ENCODE measurements at places on chromosomes 16 and 17.

DNA sequence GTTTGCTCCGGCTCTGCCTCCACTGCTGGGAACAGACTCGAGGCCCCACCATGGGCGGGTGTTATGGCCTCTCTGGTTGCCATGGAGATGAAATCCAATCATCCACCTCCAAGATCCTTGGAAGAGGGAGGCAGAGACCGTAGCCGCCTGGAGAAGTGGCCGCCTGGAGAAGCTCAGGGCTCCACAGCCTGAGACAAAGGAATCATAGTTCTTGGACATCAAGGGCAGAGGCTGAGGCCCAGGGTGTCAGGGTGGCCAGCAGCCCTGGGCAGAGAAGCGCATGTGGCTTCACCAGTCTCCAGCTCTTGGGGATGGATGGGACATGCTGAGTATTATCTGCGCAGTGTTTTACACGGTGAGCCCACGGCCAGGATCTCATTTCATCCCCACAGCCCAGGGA is 36.2 kb downstream of the ABR start:
- ATAC-seq: no peak

DNA sequence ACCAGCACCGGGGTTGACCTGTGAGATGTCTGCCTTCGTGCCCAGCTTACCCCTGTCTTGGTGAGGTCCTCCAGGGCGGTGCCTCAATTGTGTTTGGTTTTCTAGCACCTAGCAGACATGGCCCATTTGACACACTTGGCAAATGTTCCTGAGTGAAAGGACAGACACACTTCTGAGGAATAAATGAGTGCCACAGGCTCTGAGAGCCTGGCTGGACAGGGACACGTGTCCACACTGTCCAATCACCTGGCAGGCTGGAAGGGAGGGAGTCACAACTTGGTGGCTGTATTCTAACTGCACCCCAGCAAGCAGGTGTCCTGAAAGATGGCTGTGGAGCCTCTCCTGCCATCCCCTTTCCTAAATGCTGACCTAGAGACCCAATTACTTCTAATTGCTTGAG is 7.4 kb downstream of the MAP3K14 start:
- ATAC-seq: no peak

GRCh38 chr17:33811004-33811760 is 443.9 kb upstream of the CCL2 start:
- no peak for ATAC-seq

GRCh38 chr16:66228792-66229191 is 137.7 kb upstream of the CDH5 start:
- no peak for ATAC-seq

DNA sequence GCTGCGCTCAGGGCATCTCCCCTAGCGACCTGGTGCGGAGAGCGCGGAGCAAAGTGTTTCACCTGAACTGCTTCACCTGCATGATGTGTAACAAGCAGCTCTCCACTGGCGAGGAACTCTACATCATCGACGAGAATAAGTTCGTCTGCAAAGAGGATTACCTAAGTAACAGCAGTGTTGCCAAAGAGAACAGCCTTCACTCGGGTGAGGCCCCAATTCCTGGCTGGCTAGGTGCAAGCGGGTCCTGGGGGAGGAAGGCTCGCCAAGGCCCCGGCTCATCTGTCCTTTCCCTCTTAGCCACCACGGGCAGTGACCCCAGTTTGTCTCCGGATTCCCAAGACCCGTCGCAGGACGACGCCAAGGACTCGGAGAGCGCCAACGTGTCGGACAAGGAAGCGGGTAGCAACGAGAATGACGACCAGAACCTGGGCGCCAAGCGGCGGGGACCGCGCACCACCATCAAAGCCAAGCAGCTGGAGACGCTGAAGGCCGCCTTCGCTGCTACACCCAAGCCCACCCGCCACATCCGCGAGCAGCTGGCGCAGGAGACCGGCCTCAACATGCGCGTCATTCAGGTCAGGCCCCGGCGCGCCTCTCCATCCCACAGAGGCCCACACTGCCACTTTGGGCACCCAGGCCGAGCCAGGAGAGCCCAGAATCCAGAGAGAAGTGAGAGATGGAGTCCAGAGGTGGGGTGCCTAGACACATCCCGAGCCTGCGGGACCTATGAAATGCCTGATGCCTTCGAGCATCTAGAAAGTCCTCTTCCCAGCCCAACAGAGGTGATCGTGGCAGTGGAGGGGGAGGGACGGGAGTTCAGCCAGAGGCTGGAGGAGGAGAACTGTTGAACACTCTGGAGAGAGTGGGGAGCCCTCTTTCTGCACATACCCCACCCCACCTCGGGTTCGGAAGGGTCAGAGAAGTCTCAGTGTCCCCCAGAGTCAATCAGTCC is 3.3 kb downstream of the LHX1 start:
- ATAC-seq: no peak

GRCh38 chr17:42928714-42929496 is 28.3 kb downstream of the G6PC1 start:
- peak; percentile 92 for ATAC-seq

GRCh38 chr17:69581061-69581961 is 166.8 kb downstream of the MAP2K6 start:
- ATAC-seq: no peak

DNA sequence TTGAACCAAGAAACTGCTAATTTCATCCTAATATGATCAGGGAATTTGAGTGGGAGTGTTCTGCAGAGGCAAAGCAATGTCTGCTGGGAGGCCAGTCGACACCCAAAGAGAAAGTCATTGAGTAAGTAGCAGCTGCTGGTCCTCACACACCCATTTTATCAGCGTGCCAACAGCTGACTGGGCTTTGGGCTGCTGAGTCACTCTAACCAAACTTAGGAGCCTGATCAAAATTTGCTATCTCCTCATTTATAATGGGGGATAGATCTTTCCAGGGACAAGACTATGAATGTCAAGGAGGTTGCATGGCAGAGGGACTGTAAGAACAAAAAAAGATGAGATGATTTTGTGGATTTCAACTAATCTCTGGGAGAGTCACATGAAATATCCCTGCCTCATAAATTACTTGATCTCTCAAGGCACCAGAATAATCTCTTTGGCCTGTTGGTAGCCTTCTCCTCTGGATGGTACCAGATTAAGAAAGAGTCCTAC is 32.9 kb downstream of the CPSF4L start:
- peak; percentile 45 for ATAC-seq

- ATAC-seq: no peak
These were observed 24.1 kb downstream of the C16orf96 start for GRCh38 chr16:4580250-4580649.

- no peak for ATAC-seq
These were observed 13.1 kb upstream of the SEPHS2 start for GRCh38 chr16:30458561-30459394.

DNA sequence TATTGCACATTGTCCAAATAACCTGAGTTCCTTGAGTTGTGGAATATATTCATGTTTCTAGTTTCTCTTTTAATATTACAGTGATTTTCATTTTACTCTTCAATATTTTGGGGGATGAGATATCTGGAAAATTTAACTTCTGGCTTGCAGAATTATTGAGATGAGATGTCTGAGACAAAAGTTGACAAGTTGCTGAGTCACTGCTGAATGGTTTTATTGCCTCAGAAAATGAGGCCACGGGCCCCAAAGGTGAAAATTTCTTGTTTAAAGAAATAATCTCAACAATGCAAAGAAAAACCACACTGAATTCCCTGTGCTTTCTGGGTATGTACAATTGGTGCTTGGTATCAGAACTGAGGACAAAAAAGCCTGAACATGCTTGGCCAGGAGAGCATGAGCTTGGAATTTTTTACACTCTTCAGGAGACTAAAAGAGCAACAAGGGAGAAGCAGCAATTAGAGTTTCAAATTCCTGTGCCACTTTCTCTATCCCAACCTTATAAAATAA is 129.2 kb upstream of the TOM1L1 start:
- no peak for ATAC-seq

DNA sequence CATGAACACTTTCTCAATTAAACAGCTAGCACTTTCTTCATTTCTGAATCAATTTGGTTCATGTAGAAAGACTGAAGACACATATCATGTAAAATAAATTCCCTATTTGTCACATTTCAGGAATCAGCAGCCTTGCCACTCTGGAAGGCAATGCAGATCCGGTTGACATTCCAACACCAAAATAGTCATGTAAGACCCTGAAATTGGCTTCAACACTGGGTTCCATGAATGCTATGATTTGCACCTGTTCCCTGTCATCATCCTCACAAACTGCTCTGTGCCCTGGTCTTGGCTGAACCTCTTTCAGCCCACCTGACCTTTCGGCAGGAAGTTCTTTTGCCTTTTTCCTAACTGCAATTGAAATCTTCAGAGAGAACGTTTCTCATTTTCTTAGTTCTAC is 156.9 kb downstream of the CDH8 start:
- no peak for ATAC-seq

DNA sequence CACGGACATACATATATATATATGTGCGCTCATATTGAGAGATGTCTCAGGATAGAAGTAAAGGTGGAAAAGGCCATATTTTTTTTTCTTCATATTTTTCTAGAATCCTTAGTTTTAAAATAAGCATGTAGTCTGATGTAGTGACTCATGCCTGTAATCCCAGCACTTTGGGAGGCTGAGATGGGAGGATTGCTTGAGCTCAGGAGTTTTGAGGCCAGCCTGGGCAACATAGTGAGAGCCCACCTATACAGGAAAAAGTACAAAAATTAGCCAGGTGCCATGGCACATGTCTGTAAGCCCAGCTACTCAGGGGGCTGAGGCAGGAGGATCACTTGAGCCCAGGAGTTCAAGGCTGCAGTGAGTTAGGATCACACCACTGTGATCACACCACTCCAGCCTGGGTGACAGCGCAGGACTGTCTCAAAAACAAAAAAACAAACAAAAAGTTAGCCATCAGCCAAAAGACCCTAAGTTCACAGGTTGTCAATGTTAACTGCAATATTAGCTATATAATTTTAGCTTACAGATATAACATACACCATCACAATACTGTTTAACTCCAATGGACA is 10.4 kb downstream of the ZNF652 start:
- no peak for ATAC-seq

DNA sequence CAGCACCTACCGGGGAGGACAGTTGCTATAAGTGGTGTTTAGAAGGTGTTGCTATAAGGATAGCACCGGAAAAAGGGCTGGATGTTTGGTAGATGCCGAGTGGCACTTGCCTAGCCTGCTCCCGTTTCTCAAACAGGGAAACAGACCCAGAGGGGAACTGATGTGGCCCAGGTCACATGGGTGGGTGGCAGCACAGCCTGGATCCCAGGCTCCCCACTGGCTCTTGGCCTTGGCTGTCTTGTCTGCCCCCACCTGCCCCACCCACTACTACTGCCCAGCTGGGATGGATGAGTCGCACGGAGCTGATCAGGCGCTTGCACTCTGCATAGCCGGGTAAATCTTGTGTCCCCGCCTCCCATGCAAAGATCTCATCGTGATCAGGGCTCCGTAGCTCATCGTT is 7.2 kb downstream of the SMTNL2 start:
- ATAC-seq: no peak

DNA sequence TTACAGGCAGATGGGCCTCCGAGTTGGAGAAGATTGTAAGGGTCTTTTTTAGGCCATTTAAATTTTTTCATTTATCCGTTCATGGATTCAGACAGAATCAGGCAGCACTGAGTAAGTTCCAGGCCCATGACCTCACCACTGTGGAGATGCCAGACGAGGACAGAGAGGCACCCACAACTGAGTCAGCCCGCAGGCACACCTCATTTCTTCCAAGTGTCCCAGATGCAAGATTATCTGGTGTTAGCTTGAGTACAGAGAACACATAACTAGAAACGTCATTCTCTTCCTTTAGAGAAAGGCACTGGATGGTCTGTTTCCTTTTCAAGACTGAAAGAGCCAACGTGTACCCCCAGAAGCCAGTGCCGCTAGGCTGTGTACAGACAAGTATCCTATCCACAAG is 16.9 kb downstream of the CLEC16A start:
- peak; percentile 58 for ATAC-seq

DNA sequence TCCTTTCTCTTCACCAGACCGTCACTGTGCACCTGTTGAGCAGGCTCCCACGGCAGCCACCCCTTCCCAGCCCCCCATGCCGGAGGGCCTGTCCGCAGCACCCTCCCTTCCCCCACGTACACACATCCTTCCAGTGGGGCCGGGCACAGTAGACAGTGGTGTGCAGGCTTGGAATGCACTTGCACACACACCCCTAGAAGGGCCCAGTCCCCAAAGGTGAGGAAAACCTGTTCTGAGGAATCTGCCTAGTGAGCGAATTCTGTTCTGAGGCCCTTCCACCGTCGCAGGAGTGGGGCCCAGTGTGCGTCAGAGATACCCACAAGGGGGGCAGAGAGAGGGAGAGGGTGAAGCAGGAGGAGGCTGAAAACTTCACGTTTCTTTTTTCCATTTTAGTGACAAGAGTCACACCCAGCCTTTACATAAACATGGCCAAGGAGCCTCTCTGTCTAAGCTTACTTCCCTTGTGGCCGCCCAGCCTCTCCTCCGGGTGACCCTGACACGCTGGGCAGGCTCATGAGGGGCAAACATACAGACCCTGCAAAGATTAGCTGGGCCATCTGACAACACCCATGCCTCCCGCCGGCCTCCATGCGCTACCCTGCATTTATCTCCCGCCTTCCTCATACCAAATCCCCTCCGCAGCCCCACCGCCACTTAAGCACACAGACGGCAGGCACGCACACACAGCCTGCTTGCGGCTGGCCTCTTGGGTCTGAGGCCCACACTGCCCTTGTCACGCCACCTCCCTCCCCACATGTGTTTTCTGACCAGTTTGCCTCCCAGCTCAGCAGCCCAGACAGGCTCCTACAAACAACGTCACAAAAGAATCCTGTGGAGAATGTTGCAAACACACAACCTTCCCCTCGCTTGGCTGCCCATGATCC is 1.8 kb downstream of the ZBTB4 start:
- ATAC-seq: peak; percentile 34

GRCh38 chr17:44216173-44216572 is 3.3 kb downstream of the UBTF start:
- no peak for ATAC-seq

DNA sequence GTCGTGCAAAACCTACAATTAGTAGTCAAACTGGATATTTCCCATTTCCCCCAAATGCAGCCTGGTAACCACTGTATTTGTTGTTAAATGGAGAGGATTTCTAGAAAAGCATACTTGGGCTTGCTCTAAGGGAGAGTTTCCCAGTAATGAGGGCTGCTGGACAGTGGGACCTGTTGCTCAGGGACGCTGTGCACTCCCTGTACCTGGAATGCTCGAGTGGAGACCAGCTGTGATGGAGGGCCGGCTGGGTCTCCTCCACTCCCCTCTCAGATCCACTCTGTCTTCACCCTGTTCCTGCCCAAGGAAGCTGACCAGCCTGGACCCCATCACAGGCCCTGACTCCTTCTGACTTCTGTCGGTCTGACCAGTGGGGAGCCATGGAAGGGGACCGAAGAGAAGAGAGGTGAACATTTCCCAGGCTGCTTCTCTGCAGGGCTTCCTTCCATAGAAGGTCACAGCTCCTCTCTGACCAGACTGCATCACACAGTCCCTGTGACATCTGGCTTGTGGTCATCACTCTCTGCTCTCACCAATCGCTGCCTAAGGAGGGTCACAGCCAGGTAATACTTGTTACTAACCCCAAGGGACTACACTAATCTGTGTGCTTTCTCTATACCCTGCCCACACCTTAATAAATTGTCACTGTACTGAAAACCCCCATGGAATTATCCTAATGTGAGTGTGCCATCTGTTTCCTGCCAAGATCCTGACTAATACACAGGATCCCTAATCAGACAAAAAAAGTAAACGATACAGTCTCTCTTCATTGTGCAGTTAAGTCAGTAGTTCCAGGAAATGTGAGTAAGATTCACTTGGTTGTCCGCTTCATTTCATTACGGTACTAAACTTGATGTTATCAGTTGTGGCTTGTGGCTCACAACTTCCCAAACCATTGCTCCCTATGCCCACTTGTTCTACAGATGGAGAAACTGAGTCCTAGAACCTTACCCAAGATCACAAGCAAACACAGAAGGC is 102.4 kb downstream of the CCT6B start:
- no peak for ATAC-seq

GRCh38 chr17:11493936-11494335 is 104.3 kb upstream of the DNAH9 start:
- ATAC-seq: no peak

- ATAC-seq: no peak
These were observed 33.7 kb downstream of the TRIM25 start for GRCh38 chr17:56880133-56880532.
